Activated T-cell treated with anti-CD3 and anti-CD28 coated beads, Interleukin-2, amount 50 U/mL, for 24 hours (primary cell): ENCODE measurements at places on chromosomes 5 and 9.
A peak's percentile ranks its signal among the peaks of the same experiment; 100 is the strongest.

GRCh38 chr9:86652736-86653135 is 294.6 kb downstream of the GAS1 start:
- DNase-seq = no peak

GRCh38 chr5:126234563-126235195 is 188.5 kb upstream of the GRAMD2B start:
- DNase-seq = no peak

DNA sequence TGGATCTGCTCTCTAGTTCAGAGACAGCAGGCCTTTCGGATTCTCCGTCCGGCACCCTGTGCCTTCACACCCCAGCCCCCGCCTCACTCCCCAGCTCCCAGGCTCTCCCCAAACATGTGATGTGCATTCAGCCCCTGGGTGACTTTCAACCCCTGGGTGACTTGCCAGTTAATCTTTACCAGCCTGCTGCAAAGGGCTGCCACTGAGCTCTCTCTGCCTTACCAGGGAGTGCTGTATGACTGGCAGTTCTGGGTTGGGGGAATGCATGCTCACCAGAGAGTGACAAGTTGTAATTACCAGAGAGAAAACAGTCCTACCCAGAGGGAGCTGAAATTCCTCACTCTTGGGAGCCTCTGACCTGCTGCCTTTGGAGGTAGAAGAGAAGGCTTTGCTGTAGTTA is 4.9 kb upstream of the ADRA1B start:
- no peak for DNase-seq

GRCh38 chr9:2390028-2390427 is 231.6 kb upstream of the VLDLR start:
- no peak for DNase-seq

GRCh38 chr9:126154869-126155268 is 171.8 kb upstream of the MVB12B start:
- DNase-seq = no peak

DNA sequence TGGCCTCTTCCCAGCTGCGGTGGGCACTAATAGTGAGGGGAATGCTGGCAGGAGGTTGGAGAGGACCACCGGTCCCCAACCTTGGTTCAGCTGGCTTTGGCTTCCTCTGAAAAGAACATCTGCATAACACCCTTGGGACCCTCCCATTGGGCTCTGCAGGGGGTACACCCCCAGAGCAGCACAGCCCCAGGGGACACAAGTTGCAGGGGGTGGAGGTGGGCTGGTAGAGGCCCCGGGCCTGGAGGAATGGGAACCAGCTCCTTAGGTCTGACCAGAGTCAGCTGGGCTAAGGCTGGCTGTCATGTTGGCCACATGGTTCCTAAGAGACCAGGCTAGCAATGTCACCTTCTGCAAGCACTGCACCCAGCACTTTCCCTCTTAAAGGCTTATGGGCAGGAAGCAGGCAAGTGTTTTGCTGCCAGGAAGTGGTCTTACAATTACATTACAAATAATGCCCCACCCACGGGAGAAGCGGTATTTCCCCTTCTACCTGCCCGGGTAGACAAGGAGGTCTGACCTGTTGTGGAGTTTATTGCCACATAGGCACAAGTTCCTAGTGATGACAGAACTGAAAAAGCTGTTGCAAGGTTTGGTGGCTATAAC is 18.1 kb downstream of the GCNT4 start:
- DNase-seq = no peak

DNA sequence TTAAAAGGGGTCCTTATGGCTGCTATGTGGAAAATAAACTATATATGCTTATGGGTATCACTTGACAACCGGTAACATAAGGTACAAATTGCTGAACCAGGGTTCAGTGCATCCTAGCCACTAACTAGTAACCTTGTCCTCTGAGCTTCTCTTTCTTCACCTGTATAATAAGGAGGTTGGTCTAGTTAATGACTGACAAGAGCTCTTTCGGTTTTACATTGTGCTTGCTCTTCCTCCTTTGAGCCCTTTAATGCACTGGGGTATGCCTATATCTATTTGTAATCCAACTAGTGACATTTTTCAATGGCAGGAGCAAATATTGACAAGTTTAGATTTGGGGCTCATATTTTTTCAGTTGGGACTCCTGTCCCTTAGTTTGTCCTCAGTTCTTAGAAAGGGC is 66.1 kb downstream of the NPR3 start:
- DNase-seq = no peak

GRCh38 chr5:128799945-128800344 is 165.3 kb upstream of the SLC27A6 start:
- no peak for DNase-seq

GRCh38 chr5:3092664-3093063 is 341.2 kb upstream of the IRX2 start:
- no peak for DNase-seq

GRCh38 chr5:134846641-134846960 is 833 bp downstream of the C5orf24 start:
- no peak for DNase-seq

DNA sequence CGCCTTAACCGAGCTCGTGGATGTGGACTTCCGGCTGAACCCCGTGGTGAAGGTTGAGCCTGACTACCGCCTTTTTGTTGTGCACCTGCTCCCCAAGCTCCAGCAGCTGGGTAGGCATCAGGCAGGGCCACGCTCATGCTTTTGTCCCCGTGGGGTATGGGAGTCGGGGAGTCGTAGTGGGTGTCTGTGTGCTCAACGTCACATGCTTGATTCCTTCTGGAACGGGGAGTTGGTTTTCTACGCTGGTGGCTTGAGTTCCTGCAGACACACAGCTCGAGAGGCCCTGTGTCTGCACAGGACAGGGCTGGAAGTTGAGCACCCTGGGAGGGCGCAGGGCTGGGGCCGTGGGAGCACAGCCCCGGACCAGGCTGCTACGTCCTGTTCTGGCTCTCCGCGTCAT is 8.0 kb downstream of the CEP72 start:
- peak; percentile 8 for DNase-seq

- no peak for DNase-seq
Measured at GRCh38 chr5:145437627-145438026, 397.5 kb downstream of the PRELID2 start.

GRCh38 chr5:143446535-143447226 is 43.2 kb upstream of the NR3C1 start:
- DNase-seq = no peak

DNA sequence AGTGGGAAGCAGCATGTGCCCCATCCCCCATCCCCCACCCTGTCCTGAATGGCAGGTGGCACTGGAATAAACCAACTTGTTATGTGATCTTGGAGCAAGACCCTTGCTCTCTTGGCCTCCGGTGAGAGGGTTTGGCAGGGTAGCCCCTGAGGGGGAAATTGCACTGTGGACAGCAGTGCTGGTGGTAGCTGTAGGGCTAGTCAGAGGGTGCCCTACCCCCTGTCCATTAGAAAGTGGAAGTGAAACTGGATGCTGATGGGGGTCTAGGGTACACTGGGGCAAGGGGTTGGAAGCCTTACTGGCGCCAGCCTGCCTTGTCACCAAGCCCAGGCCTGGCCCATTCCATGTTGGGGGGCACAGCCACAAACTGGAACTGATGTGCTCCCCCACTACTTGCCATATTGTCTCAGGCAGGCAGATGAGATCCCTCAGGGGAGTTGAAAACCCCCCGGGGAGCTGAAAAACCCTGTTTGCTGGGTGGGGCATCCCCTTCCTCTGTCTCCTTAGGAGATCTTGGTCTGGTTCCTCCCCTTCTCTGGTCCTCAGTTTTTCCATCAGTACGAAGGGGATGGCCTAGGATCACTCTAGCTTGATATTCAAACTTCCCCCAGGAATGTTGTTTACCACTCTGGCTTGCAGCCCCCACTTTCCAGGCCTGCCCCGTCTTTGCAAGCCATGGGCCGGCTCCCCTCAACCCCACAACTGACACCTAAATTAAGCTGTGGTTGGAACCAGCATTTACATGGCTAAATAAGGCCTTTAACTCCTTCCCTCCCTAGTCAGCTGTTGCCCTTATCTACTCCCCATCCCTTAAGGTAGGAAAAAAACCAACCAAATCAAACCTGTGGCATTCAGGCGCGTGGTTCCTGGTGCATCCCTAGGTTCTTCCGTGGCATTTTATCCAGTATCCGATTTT is 14.4 kb upstream of the SYNPO start:
- DNase-seq = no peak

DNA sequence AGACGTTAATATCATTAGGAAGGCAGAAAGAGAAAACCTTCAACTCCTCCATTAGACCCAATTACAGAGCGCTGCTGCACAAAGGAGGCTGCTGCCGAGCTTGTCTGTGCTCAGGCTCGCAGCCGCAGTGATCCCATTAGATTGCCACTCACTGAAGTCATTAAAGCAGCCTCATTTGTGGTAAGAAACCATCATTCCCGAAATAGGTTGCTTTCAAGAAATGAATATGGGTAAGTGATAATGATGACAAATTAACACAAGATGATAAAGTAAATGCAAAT is 137.2 kb downstream of the CAVIN4 start:
- no peak for DNase-seq

GRCh38 chr5:137304226-137304874 is 194.8 kb downstream of the SPOCK1 start:
- DNase-seq = no peak

- no peak for DNase-seq
Measured at GRCh38 chr5:139849942-139850341, 54.3 kb downstream of the PSD2 start.

GRCh38 chr5:61631438-61631941 is 299.4 kb downstream of the ZSWIM6 start:
- DNase-seq = no peak

GRCh38 chr5:159951834-159952233 is 35.6 kb downstream of the ADRA1B start:
- no peak for DNase-seq

- peak; percentile 15 for DNase-seq
Measured at GRCh38 chr5:1298723-1299510, 4.0 kb upstream of the TERT start.

DNA sequence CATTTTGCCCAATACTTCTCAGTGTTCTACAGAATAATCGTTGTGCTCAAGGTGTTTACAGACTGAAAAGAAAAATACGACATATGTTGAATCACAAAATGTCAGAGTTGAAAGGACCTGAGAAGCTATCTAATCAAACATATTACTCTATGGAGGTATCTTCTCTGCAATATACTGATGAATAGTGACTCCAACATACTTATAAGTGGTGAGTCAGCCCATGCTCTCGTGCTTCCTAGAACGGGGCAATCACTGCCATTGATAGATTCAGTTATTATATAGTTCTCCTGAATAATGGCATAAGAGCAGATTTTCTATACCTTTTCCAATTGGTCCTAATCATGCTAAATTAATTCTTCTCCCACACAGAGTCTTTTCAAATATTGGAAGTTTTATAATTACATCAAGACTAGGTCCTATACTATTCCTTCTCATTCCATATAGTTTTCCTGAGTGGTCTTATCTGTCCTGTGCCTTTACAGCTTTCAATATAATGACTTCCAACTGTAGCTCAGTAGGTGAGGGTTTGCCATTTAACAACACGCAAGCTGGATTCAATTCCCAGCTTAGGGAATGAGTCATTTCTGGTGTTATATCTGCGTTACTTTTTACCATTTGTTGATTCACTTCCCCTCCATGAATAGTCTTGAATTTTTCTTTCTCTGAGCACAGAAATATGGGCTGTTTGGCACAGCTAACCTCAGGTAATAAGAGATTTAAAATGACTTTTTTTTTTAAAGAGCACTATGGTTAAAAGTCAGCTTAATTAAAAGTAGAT is 81.1 kb downstream of the PLK2 start:
- DNase-seq = no peak

GRCh38 chr9:137764981-137765380 is 112.6 kb upstream of the CACNA1B start:
- DNase-seq = no peak
